ENCODE measurements at places on chromosomes 2 and 18. TPM values are rescaled to one million over a fixed set of nuclear protein-coding genes. Genes with fewer than 3 reads are reported as not detected.

DNA sequence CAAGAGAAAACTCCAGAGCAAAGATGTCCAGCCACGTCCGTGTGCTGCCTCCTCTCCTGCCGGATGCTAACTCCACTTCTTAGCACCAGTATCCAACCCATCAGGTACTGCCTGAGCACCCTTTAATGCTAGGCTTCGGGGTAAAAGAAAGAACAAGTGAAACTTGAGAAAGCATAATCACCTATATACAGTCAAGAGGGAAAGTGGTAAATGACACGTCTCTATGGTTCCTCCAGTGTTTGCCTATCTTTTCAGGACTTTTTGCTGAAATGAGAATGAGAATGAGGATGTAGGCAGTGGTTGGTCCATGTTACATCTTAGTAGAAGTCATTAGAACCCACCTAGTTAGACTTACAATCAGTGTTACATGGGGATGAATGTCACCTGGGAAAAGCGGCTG is 47.9 kb downstream of the EPHA4 start:
- DNase-seq, result no peak

- no peak for DNase-seq
These were observed 342.4 kb downstream of the INSIG2 start for GRCh38 chr2:118430510-118431164.

- DNase-seq, result no peak
These were observed 97.0 kb downstream of the FOXI3 start for GRCh38 chr2:88355486-88355885.

DNA sequence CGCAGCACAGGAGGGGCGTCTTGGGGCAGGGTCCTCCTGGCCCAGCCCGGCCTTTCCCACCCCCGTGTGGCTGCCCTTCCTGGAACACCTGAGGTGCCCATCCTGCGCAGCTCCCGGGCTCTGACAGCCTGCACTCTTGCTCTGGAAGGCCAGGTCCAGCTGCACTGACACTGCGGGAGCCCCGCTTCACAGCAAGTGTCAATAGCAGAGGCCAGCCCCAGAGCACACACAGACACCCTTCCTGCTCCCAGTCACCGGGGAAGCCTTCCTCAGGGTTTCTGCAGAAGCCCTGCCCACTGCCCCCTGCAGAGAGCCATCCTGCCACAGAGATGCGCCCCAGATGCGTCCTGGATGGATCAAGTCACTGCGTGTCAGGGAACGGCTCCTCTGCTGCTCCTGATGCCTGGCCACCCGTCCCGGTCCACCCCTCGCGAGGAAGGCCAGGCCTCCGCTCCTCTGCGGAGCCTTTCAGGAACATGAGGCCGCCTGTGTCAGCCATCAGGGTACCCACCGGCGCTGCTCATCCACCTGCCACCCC is 519.2 kb upstream of the MYT1L start:
- DNase-seq, result no peak

GRCh38 chr2:197883354-197884032 is 79.1 kb downstream of the PLCL1 start:
- no peak for DNase-seq

- DNase-seq, result no peak
These were observed 1.9 kb downstream of the MCFD2 start for GRCh38 chr2:46913471-46914381.

GRCh38 chr18:59951591-59951990 is 51.8 kb downstream of the PMAIP1 start:
- DNase-seq, result no peak

DNA sequence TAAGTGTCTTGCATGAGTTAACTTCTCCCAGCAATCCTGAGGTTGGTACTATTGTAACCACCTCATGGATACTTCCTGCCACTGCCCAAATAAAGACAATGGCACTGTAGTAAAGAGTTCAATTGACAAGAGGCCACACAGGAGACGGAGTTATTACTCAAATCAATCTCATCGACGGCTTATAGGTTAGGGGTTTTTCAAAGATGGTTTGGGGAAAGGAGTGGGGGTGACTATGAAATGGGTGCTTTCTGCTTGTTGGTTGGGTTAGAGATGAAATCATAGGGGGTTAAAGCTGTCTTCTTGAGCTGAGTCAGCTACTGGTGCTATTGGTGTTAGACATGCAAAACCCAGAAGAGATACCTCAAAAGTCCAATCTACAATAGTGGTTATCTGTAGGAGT is 1258.0 kb upstream of the ZEB2 start:
- DNase-seq, result no peak

DNA sequence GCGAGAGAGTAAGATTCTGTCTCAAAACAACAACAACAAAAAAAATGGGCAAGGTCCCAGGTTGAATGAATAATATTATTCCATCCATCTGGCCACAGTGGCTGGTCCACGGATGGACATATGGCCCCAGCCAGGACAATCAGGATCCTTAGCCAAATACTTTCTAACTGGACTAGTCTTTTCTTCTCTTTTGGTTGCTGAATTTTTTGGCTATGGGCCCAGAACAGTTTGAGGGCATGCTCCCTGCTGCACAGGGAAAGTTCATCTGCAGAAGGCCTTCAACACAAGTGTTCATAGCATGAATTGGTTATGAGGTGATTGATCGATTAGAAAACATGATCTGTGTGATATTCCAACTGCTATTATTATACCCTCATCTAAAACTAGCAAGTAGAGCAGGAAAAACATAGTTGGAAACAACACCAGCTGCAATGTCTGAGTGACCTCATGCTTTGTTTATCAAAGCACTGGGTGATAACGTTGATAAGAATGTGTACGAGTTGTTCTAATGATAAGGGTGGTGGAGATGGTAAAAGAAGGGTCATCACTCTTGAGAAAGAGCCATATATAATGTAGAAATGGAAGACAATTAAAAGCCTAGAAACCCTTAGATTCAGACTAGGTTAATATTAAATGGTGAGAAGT is 47.8 kb upstream of the RNF103 start:
- no peak for DNase-seq

DNA sequence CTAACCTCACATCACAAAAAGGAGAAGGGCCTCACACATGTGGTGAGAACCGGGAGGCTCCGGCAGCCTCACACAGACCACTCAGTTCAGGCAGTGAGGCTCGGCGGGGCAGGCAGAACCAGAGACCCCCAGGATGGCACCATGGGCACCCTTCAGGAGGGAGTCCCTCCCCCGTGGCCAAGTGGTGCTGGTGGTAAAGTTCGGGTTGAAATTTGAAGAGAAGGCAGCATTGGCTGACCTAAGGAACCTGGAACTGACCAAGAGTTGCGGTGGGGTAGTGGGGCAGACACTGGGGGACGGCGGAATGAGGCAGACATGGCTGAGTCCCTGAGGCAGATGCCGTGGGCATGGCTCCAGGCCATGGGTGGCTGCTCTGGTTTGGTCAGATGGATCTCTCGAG is 239.3 kb upstream of the MYT1L start:
- DNase-seq, result no peak

DNA sequence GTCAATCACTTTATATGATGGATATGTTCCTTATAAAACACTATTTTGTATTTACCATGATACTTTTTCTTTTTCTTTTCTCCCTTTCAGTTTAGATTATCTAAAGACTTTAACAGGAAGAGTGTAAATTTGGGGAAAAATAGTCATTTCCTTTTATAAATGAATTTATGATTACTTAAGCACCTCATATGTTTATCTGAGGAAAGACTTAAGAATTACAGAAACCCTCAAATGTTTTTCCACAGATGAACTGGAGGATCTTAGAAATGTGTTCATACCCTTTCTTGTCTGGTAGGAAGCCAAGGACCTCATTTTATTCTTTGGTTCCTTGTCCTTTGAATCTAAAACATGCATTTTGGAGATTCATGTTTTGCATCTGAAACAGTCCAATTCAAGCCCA is 36.7 kb downstream of the MAPRE2 start:
- DNase-seq, result no peak

GRCh38 chr18:55179835-55180234 is 220.6 kb upstream of the CCDC68 start:
- no peak for DNase-seq

GRCh38 chr2:4715065-4715464 is 977.1 kb upstream of the SOX11 start:
- DNase-seq, result peak; percentile 22

DNA sequence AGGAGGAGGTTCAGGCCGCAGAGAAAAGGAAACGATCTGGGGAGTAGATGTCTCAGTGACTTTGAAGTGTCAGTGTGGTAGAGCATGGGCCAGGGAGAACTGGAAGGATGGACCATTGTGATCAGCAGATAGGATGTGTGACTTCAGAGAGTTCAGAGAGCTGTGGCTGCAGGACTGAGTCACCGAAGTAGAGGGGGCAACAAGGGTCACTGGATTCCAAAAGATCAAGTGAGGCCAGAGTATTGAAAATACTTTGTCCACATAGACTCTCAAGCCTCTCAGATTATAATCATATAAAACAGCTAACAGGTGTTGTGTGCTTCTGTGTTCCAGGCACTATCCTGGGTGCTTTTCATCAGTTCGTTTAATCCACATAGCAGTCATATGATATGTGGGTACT is 99.4 kb downstream of the CRIM1 start:
- no peak for DNase-seq

GRCh38 chr2:96138179-96139145 is at the start of gene ASTL:
ASTL (minus strand) TSS chr2:96138502; CDS start chr2:96138436, 66 bp downstream.
- peak; percentile 81 for DNase-seq

DNA sequence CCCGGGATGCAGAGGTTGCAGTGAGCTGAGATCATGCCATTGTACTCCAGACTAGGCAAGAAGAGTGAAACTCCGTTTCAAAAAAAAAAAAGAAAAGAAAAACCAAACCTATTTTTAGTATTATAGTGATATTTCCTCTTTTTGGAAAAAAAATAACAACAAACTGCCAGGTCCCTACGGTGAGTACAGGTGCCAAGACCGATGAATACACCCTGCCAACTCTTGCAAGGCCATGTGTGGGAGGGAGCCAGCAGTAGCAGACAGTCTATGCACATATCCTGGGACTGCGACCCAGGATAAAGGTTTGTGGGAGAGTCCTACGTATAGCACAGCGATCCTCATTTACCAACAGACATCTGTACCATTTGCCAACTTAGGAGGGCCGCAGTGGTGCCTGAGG is 69.6 kb upstream of the DNMT3A start:
- DNase-seq, result peak; percentile 57

DNA sequence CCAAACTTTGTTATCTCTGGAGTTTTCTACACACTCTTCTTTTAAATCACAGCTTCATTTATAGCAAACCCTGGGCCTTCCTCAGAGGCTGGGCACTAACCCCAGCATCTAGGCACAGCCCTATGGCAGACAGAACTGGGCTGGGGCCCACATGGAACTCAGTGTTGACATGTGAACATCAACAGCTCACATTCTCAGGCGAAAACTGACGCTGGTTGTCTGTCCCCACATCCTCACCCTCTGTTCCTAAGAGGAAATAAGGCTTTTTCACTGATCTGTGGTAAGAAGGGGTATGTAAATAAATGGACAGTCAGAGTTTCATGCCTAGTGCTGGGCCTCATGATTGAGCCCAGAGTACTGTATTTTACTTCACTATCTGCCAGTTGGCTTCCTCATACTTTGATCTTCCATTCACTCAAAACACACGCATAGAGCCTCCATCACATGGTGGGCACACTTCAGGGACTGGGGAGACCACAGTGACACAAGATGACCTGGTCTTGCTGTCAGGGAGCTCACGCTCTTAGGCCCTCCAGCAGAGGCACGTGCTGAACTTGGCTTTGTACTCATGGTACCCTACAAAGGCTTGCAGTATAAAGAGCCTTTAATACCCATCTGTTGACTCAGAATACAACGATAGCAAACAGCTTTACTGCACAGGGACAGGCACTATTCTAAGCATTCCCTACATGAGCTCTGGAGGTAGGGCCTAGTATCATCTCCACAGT is 43.0 kb downstream of the EFEMP1 start:
- no peak for DNase-seq

DNA sequence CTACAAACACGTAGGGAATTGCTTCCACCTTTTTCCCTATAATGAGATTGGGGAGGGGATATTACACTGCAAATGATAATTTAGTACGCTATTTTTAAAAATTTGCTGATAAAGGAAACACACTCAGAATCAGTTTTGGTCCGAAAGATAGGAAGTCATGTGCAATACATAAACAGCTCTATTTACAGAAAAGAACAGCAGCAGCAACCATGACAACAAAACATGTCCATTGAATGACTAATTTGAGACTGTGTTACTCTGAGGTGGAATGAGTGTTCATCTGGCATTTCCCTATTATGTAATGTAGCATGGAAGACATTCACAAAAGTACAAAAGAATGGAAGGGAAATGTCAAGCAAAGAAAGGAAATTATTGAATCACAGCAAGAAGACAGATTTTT is 337.2 kb downstream of the NBAS start:
- no peak for DNase-seq

DNA sequence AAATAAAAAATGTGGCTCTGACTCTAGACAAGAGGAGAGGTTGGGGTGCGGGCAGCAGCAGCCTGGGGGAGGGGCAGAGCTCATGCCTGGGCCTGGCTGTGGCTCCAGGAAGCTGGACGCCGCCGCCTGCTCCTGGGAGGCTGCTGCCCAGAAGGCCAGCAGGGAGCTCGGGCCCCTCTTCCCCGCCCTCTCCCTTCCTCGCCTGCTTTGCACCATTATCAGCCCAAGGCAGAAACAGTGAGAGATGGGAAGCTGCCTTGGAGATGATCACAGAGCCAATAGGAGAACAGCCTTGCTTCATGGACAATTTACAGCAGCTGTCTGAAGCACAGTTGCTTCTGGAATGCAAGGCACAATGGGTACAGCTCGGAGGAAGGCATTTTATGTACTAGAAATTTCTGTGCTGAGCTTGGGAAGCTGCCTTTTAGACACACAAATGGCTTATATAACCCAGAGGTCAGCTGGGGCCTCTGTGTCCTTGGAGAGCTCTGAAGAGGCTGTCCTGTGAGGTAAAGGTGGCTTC is 55.3 kb upstream of the AFF3 start:
- no peak for DNase-seq

DNA sequence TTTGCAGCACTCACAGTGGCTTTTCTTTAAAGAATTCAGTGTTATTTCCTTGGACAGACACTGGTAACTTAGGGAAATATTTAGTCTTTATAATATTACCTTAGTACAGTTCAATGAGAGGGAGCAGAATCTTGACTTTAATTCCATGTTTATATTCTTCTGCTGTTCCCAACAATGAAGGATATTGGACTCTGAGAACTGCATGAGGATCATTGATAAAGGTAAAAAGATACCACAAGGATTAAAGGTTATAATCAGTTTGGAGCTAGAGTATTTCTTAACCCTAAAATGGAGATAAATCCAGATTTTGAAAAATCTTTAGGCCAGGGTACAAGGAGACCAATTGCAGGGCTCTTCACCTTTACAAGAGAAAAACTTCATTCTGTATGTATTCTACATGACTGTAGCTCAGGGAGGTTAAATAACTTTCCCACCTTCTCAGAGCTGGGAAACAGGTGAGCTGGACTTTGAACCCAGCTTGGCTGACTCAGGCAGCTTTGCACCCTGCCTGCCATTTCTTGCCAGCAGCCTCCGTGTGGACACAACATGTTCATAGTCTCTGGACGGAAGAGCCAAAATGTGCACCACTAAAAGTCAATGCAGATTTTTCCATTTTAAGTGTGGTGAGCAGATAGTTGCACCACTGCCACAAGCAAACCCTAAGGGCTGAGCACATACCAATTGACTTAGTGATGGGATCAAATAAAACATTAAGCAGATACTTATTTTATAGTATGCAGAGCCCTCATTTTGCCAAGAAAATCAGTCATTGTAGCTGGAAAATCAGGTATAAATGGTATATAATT is 26.7 kb downstream of the UPP2 start:
- no peak for DNase-seq

GRCh38 chr2:72689579-72690195 is 136.1 kb downstream of the EXOC6B start:
- DNase-seq, result no peak

LMAN2L gene
- total RNA-seq, result 10.8 TPM

PFN4 gene
- total RNA-seq, result not detected

ZSWIM2 gene
- total RNA-seq, result not detected

UGT1A10 gene
- not detected for total RNA-seq

TTC27 gene
- total RNA-seq, result 21.4 TPM

OSBPL6 gene
- not detected for total RNA-seq
